ENCODE measurements at places on chromosomes 3 and 15. TPM values are rescaled to one million over a fixed set of nuclear protein-coding genes. Genes with fewer than 3 reads are reported as not detected.

Gene IMPG2
- total RNA-seq = 0.81 TPM

Gene SPINK8
- total RNA-seq = not detected

Gene U2SURP
- total RNA-seq = 53.1 TPM

Gene RBM15B
- total RNA-seq = 28.3 TPM

Gene GOLGA8M
- total RNA-seq = 0.81 TPM

Gene DET1
- total RNA-seq = 8.5 TPM

Gene CHCHD6
- total RNA-seq = 17.1 TPM

Gene AP3B2
- total RNA-seq = not detected

Gene STAC
- 62.3 TPM for total RNA-seq

DNA sequence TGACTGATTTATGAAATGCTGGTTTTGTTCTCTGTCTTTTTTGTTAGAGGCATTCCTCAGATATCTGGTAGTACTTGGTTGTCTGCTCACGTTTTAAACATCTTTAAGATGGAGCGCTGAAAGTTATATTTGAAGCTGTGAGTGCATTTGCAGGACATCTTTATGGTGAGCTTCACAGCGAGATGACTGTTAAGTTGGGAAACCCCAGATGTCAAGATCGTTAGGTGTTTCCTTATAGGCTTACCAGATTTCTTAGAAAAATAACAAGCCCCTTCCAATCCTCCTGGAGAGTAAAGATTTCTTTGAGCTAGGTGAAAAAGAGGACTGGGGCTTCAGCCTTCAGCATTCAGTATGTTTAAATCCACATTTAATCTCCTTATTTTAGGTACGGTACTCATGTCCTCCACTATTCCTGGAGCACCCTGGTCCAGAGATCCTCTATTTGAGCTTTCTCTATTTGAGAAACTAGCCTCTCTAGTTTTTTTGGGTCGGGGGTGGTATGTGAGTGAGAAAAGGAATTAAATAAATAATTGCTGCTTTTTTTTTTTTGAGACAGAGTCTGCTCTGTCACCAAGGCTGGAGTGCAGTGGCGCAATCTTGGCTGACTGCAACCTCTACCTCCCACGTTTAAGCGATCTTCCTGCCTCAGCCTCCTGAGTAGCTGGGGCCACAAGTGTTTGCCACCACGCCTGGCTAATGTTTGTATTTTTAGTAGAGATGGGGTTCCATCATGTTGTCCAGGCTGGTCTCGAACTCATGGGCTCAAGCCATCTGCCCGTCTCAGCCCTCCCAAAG is 72.3 kb downstream of the ZNF609 start:
- H3K27ac ChIP-seq = no peak overlapping the region
- H3K4me1 ChIP-seq = peaks cover 5% of the 10 kb centered on the region
- no peak overlapping the region for H3K4me3 ChIP-seq
- H3K36me3 ChIP-seq = no peaks in the 10 kb centered on the region

GRCh38 chr3:48966876-48967361 is 23.1 kb upstream of the P4HTM start:
- H3K4me3 ChIP-seq = no peak overlapping the region
- H3K27ac ChIP-seq = no peak overlapping the region
- peaks cover 39% of the 10 kb centered on the region for H3K36me3 ChIP-seq
- H3K27me3 ChIP-seq = no peaks in the 10 kb centered on the region

- no peak overlapping the region for H3K4me3 ChIP-seq
- H3K36me3 ChIP-seq = no peaks in the 10 kb centered on the region
- no peak for DNase-seq
- no peaks in the 10 kb centered on the region for H3K27me3 ChIP-seq
Observed at GRCh38 chr3:161126495-161126894, 21.3 kb upstream of the B3GALNT1 start.

DNA sequence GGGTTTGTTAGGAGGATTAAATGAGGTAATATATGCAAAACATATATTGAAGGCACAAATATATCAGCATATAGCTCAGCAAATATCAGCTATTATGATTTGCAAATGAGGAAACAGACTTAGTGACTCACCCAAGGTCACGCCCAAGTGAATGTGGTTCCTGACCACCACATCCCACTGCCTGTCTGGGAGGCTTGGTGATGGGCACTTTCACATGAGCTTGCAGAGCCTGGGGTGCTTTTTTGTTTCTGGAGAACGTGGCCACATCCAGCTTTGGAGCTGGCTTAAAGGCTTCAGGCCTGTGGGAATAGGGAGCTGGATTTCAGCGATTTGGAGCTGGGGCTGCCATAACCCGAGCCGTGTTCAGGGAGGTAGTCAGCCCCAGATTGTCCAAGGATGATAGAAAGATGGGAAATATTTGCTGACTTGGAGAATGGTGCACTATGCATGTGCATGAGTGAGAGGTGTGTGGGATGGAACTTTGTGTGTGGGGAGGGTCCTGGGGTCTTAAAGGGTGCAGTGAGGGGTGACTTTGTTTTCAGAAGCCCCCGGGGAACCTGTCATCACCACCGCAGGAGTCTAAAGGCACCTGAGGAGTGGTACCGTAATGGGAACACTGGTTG is 12.0 kb upstream of the FGD5 start:
- H3K27me3 ChIP-seq = no peaks in the 10 kb centered on the region
- H3K4me3 ChIP-seq = no peak overlapping the region
- H3K4me1 ChIP-seq = peaks cover 7% of the 10 kb centered on the region

GRCh38 chr3:139020868-139021234 is at the start of gene PRR23B:
Gene PRR23B (minus strand): TSS chr3:139020926. CDS start chr3:139020661, 265 bp downstream.
- H3K27ac ChIP-seq = no peak within 1 kb of the TSS
- no peaks in the 10 kb centered on the region for H3K27me3 ChIP-seq
- no peak for DNase-seq

- no peaks in the 10 kb centered on the region for H3K27me3 ChIP-seq
- H3K27ac ChIP-seq = peak overlapping the region; percentile 81
- no peaks in the 10 kb centered on the region for H3K36me3 ChIP-seq
Observed at GRCh38 chr15:101201411-101202174, 50.3 kb downstream of the CHSY1 start.

DNA sequence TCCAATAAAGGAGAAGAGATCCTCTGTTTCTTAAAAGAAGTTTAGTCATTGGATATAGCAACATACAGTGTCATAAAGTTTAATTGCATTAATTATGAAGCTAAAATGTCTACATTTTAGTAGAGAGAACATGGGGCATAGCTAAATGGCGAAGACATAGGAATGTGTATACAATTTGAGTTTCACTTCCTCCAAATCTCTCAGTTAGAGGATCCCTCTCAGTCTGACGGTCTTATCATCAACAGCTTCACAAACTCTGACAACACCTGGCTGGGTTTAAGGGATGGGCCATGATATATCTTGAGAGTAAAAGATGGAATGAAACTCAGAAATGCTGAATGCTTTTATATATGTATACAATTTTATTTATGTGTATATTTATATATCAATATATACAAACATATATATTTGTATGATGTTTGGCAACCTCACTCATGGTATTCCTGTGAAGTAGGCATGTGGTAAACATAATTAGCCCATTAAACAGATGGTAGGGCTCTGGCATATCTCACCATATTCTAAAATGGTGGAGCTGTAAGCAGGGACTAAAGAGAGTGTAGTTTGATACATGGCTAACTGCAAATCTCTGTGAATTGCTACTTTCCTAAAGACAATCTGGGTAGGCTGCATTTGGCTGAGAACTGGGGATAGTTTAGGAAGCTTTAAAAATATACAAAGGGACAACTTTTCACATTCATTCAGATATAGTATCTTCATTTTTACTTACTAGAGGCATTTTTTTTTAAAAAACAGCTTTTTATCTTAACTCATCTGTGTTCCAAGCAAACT is 111.6 kb downstream of the TIGIT start:
- DNase-seq = no peak
- H3K36me3 ChIP-seq = no peaks in the 10 kb centered on the region
- no peaks in the 10 kb centered on the region for H3K27me3 ChIP-seq
- peaks cover 26% of the 10 kb centered on the region for H3K4me1 ChIP-seq
- no peak overlapping the region for H3K27ac ChIP-seq

GRCh38 chr15:52620496-52620895 is 51.7 kb upstream of the ARPP19 start:
- H3K36me3 ChIP-seq = peaks cover 8% of the 10 kb centered on the region
- no peak for DNase-seq
- no peak overlapping the region for H3K27ac ChIP-seq
- H3K27me3 ChIP-seq = no peaks in the 10 kb centered on the region

GRCh38 chr3:31573036-31573779 is 40.5 kb downstream of the STT3B start:
- H3K4me1 ChIP-seq = peaks cover 6% of the 10 kb centered on the region
- no peaks in the 10 kb centered on the region for H3K36me3 ChIP-seq
- DNase-seq = no peak

- H3K27ac ChIP-seq = no peak overlapping the region
- H3K27me3 ChIP-seq = no peaks in the 10 kb centered on the region
- peaks cover 4% of the 10 kb centered on the region for H3K4me1 ChIP-seq
- no peak overlapping the region for H3K4me3 ChIP-seq
Observed at GRCh38 chr3:114351123-114351821, 57.4 kb downstream of the TIGIT start.

Measured in thoracic aorta (tissue), 2 donors.